ENCODE measurements at places on chromosomes 2 and 18. TPM values are rescaled to one million over a fixed set of nuclear protein-coding genes. Genes with fewer than 3 reads are reported as not detected.

GRCh38 chr2:230075988-230076631, 7.4 kb upstream of the SLC16A14 start:
- no peak for DNase-seq

- DNase-seq, result no peak
Observed at GRCh38 chr2:187393211-187393610, 54.8 kb downstream of the CALCRL start.

GRCh38 chr2:85470850-85471800, 52.6 kb downstream of the SH2D6 start:
- no peak for DNase-seq

DNA sequence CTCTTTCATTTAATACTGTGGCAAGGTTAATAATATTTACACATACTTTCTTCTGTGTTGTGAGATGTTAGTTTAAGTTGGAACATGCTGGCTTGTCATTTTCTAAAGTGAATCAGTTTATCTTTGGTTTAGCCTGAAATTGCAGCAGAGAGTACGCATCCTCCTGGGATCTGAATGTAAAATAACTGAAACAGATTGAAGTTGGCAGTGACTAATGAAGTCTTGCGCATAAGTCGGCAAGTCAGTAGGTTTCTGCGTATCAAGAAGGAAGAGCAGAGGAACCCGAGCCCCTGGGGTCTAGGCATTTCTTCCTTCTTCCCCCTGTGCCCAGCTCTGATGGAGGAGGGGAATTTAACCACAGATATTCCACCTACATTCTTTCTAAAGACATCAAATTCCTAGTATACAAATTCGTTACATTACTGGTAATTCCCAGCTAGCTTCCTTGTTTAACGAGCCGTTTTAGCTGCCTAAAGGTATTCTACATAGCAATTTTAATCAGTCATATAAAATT, 392.1 kb upstream of the RAB12 start:
- DNase-seq, result no peak

DNA sequence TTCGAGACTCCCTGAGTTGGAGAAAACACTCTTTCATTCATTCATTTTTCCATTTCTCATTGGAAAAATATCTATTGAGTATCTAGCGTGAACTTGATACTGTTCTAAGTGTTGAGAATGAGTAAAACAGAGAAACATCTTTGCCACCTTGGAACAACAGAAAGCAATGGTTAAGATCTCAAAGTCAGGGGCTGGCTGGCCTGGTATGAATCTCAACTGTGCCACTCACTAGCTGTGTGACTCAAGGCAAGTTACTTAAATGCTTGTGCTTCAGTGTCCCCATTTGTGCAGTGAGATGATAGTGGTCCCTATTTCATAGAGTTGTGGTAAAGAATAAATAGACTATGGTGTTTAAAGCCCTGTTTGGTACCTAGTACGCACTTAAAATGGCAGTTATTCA, 415.2 kb downstream of the NBAS start:
- DNase-seq, result no peak

DNA sequence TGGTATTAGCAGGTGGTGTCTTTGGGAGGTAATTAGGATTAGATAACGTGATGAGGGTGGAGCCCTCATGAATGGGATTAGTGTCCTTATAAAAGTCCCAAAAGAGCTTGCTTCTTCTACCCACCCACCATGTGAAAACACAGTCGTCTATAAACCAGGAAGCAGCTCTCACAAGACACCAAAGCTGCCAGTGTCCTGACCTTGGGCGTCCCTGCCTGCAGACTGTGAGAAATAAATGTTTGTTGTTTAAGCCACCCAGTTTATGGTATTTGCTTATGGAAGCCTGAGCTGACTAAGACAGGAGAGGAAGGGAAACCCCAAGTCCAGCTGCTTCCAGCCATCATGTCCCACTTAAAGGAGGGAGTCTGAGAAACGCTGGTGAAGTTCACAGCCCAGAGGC, 13.6 kb downstream of the ADI1 start:
- DNase-seq, result peak; percentile 29

- no peak for DNase-seq
Observed at GRCh38 chr2:121351521-121352318, 66.7 kb upstream of the TFCP2L1 start.

DCC gene
- 0.94 TPM for polyA plus RNA-seq
